CD4-positive, alpha-beta T cell treated with Interleukin-17A for 4 hours (primary cell): ENCODE measurements at places on chromosomes 7 and 10.

- no peak for DNase-seq
Observed at GRCh38 chr7:133940368-133940767, 186.8 kb upstream of the LRGUK start.

DNA sequence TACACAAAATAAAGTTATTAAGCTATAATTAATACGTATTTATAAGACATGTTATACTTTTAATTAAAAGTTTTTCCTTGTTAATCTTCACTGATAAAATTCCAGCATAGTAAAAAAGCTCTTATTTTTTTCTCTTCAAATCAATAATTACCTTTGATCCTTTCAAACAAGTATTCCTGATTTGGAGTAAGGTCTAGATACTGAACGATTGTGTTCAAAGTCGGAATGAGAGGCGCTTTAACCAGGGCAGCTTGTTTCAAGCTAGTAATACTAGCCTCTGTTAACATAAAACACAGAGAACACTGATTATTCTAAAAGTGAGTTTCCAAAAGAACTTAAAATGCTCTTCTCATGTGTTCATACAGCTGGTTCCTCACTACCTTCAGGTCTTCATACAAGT is 27.0 kb downstream of the TMEM209 start:
- DNase-seq: no peak

GRCh38 chr10:117007080-117007479 is 2.1 kb upstream of the SHTN1 start:
- DNase-seq: no peak

- DNase-seq: no peak
Observed at GRCh38 chr10:44415121-44415520, 30.2 kb upstream of the CXCL12 start.

GRCh38 chr10:23432639-23433038 is 6.2 kb upstream of the OTUD1 start:
- no peak for DNase-seq

DNA sequence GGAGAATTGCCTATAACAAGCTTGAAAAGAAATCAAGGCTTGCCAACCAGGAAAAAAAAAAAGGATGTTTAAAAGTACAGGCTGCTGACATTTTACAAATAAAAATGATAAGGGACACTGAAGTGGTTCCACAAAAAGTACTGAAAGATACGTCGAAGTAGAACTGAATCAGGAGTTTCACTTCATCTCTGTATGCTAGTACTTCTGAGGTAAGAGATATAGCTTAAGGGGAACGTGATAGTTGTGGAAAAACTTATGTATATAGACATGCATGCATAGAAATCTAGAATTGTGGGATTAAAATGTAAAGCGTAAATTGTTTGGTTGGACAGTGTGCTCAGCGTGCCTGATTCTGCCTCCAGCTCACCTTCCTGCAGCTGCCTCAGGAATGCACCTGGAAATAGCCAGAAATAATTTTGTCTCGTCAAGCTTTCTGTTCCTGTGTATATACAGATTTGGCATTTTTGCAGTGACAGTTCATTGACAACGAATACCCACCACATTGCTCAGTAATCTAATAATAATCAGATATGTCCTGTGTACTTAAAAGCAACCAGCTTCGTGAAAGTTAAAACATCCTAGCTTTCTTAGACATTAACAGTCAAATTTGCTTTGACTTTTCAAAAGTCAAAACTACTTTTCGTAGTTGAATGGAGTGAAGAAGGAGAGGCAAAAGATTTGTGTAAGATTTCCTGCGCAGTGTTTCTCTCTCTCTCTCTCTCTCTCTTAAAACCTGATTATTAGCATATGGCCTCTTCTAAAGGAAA is 1.4 kb downstream of the SOSTDC1 start:
- no peak for DNase-seq

GRCh38 chr10:84654671-84655070 is 326.3 kb downstream of the CCSER2 start:
- no peak for DNase-seq

DNA sequence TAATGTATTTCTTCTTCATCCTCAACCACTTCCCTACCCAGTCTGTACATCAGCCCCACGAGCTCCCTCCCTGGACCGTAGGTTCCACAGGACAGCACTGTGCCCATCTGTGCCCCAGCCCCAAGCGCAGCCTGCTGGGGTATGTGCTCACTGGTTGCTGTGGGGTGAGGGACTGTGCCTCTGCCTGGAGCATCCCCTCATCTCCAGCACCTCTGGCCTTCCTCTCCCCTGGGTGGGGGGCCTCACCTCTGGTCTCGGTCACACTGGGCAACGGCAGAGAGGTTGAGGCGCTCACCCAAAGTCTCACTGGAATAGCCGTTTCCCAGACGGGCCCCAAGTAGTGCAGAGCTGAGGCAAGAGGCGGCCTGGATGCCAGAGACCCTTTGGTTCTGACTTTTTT is 1.5 kb upstream of the PRKAR1B start:
- no peak for DNase-seq

DNA sequence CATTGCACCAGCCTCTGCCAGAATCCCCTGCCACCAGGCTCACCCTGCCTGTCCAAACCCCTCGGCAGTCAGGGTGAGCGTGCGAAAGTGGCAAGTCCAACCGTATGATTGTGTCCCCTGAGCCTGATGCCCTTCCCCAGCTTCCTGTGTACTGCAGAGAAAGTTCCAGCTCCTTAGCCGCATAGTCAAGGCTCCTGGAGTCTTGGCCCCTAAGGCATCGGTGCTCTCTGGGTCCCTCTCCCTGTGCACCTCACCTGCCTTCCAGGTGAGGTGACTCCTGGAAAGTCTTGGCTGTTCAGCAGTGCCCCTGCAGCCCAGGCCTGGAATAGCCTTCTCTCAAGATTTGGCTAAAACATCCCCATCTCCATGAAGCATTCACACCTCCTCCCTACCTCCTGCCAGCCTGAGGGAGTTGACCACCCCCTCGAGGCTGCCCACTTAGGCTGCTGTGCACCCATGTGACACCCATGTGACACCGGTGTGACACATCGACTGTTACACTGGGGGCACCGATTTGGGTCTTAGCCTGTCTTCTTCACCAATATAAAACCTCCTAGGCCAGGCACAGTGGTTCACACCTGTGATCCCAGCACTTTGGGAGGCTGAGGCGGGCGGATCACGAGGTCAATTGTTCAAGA is 56.1 kb upstream of the ELN start:
- DNase-seq: no peak

DNA sequence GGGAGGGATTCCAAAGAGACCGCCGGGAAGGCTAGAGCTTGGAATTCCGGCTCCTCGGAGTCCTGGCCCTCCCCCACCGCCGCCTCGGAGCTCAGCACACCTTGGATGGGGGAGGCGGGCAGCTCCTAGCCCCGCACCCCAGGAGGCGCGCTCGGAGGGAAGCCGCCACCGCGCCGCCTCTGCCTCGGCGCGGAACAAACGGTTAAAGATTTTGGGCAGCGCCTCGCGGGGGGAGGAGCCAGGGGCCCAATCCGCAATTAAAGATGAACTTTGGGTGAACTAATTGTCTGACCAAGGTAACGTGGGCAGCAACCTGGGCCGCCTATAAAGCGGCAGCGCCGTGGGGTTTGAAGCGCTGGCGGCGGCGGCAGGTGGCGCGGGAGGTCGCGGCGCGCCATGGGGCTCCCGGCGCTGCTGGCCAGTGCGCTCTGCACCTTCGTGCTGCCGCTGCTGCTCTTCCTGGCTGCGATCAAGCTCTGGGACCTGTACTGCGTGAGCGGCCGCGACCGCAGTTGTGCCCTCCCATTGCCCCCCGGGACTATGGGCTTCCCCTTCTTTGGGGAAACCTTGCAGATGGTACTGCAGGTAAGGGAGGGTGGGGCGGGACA is at the start of gene CYP26A1:
Gene CYP26A1, plus strand, starts transcription at position 355 of the 608 bp plus-strand sequence. Its CDS starts 42 bp downstream, at position 397.
- no peak for DNase-seq

GRCh38 chr7:139092090-139092796 is 17.3 kb downstream of the ZC3HAV1 start:
- no peak for DNase-seq

DNA sequence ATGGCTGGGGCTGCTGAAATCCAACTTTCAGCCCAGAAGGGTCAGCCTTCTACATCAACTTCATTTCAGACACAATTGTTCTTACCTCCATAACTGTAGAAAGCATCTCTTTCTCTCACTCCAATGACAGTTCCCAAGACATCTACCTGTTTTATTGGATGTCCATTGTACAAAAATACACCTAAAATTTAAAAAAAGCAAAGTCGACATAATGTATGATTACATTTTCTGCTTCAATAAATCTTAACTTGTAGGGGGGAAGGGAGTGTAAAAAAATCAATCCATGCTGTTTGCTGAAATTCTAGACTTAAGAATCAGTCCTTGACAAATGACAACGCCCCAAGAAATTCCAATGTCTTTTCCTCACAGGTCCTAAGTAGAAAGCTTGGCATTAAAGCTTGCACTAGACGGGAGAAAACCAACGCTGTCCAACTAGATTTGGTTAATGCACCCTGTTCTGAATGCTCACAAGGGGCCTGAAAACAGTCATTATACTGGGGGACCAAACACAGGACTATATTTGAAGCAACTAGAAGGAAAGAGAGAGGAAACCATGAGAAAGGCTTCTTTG is 7.5 kb downstream of the STN1 start:
- no peak for DNase-seq

DNA sequence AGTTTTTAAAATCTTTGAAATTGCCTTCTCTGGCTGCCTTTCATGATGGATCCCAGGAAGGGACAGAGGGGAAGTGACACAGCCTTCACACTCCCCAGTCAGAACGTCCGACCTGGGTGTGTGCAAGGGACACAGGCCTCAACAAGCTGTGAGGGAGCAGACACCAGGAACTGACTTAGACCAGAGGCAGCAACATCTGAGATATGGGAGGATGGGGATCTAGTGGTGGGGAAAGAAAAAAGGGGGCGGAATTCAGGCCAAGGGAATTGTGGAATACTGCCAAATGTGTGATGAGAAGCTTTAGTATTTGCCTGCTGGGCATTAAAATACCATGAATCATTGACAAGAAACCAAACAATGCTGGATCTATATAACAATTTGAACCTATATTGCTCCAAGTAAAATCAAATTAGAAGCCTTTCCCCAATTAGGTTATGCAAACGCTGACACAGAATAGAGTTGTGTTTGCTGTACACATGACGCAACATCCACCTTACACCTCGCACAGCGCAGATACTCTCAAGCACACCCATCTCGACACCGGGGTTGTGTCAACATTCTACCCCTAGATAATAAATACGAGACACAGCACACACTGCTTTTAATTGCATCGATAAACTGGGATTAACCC is 17.2 kb upstream of the MNX1 start:
- no peak for DNase-seq

- DNase-seq: no peak
Observed at GRCh38 chr10:76408646-76409045, 977.2 kb downstream of the LRMDA start.

DNA sequence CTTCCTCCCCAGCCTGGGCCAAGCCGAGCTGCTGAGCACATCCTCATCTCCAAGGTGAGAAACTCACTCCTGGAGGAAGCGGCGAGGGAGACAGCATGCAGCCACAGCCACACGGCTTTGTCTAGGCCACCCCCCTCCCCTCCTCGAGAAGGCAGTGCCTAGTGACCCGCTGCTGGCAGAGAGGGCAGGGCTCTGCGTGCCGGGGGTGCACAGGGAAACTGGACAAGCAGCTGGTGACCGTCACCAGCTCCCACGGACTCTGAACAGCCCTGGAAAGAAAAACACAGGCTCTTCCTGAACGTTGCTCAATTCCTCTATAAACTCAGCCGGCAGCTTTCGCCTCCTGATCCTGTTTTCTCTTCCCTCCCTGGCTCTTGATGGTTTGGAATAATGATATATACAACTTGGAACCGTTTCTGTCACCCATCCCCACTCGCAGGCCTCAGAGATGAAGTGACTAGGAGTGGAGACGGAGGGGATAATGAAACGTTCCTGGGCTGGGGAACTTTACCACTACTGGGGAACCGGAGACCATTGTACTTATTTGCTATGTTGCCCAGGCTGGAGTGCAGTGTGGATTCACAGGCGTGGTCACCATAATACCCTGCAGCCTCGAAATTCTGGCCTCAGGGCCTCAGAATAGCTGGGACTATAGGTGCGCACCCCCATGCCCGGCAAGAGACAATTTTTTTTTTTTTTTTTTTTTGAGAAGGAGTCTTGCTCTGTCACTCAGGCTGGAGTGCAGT is 19.3 kb downstream of the PAPOLB start:
- DNase-seq: no peak

DNA sequence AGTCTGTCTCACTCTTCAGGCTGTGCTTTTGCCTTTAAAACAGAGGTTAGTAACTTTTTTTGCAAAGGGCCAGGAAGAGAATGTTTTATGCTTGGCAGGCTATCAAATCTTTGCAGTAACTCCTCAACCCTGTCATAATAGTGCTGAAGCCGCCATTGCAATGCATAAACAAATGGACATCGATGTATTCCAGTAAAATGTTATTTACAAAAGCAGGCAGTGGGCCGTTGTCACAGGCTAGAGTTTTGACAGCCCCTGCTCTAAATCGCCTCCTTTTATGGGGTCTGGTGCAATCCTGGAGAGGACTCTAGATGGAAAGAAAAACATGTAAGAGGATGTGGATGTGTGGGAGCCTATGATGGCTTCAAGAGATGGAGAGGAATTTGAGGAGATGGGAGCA is 568.3 kb downstream of the TYW1 start:
- DNase-seq: no peak
